H4 (cell line): ENCODE measurements at places on chromosomes 6 and 20. TPM values are rescaled to one million over a fixed set of nuclear protein-coding genes. Genes with fewer than 3 reads are reported as not detected.

DNA sequence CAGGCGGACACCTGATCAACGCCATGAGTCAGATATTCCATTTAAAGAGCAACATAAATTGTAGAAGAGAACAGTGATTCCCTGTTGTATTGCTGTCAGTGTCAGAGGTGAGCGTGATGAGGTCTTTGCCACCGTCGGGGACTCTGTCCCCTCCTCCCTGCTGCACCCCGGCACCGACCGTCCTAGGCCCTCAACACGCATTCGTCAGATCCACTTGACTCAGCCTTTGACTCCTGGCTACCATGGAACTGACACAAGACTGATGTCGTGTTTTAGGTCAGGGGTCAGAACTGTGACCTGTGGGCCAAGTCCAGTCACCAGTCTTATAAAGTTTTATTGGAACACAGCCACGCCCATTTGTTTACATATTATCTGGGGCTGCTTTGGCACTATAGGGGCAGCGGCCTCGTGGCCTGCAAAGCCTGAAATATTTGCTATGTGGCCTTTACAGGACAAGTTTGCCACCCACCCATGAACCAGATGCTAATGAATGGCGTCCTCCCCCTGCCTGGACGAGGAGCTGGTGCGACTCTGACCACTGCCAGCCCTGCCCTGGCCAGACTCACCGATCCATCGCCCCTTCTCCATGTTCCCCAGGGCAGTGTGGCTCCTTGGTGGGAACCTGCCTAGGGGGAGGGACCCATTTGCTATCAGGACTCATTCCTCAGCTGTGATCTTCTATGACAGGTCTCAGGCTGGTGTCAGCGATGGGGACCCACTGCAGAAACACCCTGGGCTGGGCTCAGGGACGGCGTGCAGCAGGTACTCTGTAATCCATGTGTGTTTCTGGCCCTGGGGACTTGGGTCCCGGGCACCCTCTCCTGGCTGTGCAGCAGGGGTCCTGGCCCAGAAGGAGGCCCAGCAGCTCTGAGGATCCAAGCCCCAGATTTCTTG is 37.5 kb upstream of the PHACTR3 start:
- DNase-seq, result no peak

DNA sequence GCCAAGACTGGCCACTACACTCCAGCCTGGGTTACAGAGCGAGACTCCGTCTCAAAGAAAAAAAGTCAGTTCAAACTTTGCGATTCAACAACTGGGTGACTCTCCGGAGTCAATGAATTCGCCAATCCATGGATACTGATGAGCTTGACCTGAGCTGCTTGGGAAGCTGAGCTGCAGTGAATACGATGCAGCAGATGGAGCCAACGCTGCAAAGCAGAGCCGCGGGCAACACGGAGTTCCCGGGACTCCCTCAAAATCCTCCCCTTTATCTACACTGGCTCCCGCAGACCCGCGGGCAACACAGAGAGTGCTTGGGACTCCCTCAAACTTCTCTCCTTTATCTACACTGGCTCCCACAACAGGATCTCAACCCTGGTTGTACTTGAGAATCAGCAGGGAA is 62.6 kb upstream of the SALL4 start:
- DNase-seq, result no peak

The CYP24A1 gene
- total RNA-seq, result 0.95 TPM in 1 of 2 replicates, not detected in the other

The KIAA1755 gene
- not detected in 2 replicates for total RNA-seq

GRCh38 chr6:69732640-69733039 is 64.2 kb downstream of the LMBRD1 start:
- no peak for DNase-seq

The CST7 gene
- 0.94 and 1.1 TPM in 2 replicates for total RNA-seq

DNA sequence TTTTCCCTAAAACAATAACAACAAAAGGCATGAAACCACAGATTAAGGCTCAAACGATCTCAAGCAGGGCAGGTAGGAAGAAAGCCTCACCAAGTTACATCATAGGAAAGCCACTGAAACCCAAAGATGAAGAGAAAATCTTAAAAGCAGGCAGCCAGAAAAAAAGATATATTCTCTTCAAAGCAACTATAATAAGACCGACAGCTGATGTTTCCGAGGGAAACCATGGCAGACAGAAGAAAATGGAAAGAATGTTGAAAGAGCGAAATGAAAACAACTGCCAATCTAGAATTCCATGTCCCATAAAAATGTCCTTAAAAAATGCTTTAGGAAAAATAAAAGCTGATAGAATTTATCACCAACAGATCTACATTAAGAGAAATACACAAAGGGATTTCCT is 161.5 kb upstream of the THBS2 start:
- no peak for DNase-seq

- no peak for DNase-seq
Observed at GRCh38 chr6:109625199-109625598, 65.8 kb downstream of the AK9 start.

The DNMT3B gene
- total RNA-seq, result 3.3 and 5.4 TPM in 2 replicates

DNA sequence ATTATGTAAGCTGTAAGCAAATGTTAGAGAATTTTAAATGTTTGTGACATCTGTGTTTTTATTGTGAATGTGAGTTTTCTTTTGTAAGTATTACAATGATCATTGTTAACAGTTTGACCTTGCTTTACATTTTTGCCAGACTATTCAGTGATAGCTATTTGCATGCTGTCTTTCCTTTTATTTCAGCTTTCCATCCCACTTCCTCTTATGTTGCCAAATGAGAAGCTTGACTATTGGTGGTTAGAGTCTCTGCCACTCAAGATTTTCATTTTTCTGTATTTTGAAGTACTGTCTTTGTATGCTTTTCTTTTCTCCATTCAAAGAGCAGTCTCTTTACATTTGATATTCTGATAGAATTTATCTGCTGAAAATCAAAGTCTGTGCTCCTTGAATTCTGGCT is 104.1 kb downstream of the PRIM2 start:
- DNase-seq, result no peak

- no peak for DNase-seq
Observed at GRCh38 chr6:1461736-1462135, 72.4 kb downstream of the FOXF2 start.

GRCh38 chr6:151275121-151275520 is 35.4 kb downstream of the AKAP12 start:
- DNase-seq, result no peak
